NT2/D1 (cell line): ENCODE measurements at places on chromosomes 4 and X.

DNA sequence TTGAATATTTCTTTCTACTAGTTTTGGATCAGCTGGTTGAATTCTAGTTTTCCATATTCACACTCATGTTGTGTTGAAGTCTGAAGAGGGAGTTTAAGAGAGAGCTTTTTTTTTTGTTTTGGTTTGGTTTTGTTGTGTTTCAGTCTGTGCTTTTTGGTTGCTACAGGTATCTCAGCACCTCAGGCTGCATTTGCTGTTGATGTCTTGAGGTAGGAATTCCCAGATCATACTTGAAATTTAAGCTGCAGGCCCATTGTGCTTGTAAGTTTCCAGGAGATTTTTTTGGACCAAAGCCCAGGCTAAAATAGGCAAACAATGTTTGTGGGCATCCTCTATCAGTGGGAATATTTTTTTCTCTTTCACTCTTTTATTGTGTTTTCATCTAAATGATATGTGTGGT lies 190.2 kb upstream of the AGA start:
- no peak for DNase-seq

GRCh38 chr4:2638730-2639129 lies 102.3 kb downstream of the FAM193A start:
- DNase-seq, result no peak

DNA sequence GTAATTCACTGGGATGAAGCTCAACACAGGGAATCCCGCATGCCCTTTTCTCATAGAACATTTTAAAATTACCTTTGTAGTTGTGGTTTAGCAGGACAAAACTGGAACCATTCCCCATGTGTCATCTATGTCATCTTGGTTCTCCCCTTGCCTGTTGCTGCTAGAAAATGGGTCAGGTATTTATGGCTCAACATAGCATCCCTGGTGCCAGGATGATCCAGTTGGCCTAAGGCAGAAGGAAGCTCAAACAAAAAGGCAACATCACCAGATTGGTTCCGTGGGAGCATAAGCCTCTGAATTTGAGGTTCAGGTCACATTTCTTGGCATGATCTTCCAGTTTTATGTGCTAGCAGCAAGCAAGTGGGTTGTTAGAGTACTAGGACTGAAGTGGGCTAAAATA lies 552.6 kb upstream of the BOD1L1 start:
- no peak for DNase-seq

DNA sequence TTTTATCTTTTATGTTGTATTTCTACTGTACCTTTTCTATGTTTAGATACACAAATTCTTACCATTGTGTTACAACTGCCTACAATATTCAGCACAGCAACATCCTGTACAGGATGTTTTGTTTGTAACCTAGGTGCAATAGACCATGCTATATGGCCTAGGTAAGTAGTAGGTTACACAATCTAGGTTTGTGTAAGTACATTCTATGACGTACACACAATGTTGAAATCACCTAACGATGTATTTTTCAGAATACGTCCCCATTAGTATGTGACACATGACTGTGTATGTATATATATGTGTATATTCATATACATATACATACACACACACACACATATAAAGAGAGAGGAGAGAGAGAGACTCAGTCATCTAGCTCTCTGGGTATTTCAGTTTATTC lies 103.5 kb downstream of the CLNK start:
- DNase-seq, result no peak

DNA sequence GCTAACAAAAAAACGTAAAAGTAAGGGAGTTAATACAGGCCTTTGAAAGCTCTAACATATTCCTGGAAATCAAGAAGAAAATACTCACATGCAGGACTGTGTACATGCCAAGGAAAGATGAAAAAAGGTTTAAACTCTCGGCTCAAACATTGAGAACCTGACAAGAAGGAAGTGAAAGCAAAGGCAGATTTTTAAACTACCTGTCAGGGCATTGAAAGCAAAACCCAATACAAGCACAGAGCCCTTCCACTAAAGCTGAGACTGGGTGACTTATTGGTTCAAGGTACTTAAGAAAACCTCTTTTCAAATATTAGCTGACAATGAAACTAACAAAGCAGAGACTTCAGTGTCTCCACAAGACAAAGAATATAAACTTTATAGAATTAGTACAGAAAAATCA lies 313.0 kb upstream of the GRID2 start:
- no peak for DNase-seq

GRCh38 chrX:79559290-79559689 lies 192.2 kb upstream of the ITM2A start:
- no peak for DNase-seq

- no peak for DNase-seq
Measured at GRCh38 chr4:2698951-2699505, 57.1 kb downstream of the TNIP2 start.

GRCh38 chr4:25694466-25694865 lies 38.8 kb downstream of the SLC34A2 start:
- DNase-seq, result no peak

DNA sequence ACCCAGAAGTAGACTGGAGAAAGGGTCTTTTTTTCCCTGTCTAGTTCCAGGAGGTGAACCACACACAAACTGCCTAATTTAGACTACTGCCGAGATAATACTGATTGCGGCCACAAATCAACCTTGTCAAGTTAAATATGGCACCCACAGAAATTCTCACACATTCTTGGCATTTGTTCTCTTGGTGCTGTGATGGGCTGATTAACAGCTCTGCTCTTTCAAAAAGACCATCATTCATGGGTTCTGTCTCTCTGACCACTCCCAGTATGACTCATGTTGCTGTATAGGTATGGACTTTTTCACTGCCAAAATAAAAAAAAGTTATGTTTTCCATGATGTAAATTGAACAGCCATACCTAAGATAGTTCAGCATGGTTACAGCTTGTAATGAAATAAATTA lies 1003.5 kb upstream of the LCORL start:
- DNase-seq, result no peak

DNA sequence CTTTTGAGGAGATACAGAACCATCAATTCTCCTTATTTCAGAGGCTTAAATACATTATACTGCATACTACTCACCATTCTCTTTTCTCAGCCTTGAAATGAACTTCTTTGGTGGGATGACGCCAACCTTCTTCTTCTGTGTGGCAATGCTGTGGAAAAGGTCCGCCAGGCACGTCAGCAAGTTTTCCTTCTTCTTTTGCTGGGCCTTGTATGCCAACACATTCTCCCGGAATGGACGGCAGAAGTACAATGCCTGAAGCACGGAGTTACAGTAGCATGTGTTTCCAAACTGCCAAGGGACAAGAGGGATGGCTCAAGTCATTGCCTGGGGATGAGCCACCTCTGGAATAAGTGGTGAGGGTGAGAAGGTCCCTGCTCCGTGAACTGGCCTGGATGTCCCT lies 31.2 kb downstream of the USP46 start:
- DNase-seq, result no peak

GRCh38 chrX:113962343-113962742 lies 621.5 kb upstream of the HTR2C start:
- DNase-seq, result no peak

DNA sequence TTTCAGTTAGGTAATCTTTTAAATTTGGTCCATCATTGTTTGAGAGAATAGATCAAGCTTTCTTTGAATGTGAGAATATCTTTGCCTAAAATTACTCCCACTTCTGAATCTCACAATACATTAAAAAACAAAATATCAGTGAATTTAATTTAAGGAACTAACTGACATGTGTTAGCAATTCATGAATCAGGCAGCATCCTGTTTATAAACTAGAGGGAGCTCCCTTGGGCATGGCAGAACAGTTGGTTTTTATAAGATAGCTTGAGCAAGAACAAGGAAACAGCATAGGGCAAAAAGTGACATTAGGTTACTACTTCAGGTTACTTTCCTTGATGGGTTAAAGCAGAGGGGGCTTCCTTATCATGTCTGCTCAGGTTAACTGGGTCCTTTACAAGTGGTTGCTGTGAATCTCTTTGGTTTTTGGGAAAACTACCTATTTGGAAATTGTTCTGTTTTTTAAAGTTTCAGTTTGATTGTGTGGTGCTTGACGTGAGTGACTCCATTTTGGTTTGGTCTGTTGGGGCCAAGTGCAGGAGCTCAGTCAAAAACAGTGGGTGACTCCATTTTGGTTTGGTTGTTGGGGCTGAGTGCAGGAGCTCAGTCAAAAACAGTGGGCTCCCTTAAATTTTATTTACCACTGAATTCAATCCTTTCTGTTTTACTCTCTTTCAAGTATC lies 68.0 kb downstream of the PPEF2 start:
- no peak for DNase-seq

GRCh38 chr4:13368217-13368616 lies 115.9 kb downstream of the RAB28 start:
- DNase-seq, result no peak

- no peak for DNase-seq
Measured at GRCh38 chr4:184860018-184860779, 34.4 kb upstream of the ACSL1 start.

GRCh38 chr4:143234153-143234552 lies 49.4 kb downstream of the USP38 start:
- no peak for DNase-seq

DNA sequence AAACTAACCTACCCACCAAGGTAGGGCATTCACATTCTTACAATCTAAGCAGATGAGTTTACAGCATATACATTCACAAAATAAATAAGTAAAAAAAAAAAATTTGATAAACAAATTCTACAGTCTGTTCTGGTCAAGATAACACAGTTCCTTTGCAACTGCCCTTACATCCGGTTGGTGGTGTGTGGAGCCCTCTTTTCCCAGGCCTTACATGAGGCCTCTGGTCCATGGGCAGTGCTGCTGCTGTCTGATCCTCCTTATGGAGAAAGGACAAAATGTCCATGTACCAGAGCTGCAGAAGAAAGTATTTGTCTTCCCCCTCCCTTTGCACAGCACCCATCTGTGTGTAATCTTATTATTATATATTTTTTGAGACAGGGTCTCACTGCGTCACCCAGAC lies 2.2 kb upstream of the SEPTIN11 start:
- no peak for DNase-seq

DNA sequence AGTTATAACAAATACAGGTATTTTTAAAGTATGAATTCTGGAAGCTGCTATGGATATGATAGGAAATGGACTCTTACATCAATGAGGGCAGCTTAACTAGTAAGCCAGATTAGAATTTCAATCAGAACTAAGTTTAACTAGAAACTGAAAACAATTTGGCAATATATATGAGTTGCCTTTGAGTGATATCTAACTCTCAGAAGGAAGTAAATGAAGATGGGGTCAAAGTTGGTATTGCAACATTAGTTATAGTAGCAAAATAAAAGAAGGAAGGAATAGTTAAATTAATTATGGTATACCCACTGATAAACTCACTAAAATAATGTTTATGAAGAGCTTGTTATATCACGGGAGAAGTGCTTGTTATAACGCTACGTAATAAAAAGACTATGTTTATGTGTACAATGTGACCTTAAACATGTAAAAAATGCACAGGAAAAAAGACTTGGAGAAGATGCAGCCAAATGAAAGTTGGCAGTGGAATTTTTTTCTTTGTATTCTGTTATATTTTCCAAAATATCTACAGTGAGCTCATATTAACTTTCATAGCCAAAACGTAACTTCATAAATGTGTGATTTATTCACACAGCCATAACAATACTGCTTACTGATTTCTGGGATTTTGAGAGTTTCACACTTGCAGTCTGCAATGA lies 34.5 kb downstream of the PHKA2 start:
- no peak for DNase-seq

- DNase-seq, result no peak
Measured at GRCh38 chr4:101222156-101222845, 125.0 kb downstream of the PPP3CA start.

DNA sequence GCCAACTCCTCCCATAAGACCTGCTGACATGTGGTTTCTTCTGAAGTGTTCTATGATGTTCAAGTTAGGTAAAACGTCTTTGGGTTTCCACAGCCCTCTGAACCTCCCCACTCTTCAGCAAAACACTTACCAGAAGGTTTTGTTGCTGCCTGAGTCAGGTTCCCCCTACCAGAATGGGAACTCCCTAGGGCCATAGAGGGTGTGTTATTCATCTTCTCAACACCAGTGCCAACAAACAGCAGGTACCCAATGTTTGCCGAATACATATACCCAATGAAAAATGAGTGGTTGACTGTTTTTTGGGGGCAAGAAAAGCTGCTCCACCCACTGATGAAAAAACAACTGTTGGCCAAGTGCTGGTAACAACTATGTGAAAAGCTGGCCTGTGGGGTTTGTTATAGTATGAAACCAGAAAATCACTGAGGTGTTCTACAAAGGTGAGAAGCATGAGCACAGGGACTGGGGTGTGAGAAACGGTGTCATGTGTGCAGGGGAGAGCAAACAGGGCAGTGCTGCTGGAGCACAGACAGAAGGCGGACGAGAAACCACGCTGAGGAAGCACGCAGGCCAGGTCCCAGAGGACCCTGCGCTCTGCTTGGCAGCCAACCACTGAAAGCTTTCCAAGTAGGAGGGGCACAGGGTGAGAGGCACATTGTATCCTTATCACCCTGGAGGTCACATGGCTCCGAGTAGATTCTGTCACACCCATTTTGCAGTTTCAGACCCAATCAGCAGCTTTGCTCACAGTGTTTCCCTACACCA lies 28.8 kb downstream of the ATP8A1 start:
- no peak for DNase-seq

DNA sequence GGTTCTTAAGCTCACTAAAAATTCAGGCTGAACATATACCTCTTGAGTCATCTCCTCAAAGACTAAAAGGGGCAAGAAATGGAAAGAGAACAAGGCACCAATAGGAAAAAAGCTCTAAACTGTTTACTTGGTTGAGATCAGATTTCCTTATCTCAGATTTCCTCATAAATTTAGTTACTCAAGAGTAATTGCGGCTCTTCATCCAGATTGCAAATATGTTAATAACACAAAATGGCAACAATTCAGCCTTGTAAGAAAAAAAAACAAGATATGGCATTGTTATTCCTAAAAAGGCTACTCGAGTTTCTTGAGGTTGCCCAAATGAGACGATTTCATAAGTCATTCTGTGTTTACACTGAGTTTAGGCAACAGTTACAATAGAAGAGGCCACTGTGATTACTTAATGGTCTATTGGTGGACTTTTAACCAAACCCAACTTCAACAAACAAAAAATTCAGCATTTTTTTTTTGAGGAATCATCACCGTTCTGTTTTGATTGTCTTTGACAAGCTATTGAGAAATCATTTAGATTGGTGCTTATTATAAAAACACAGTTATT lies 97.9 kb upstream of the PDHA1 start:
- DNase-seq, result no peak

DNA sequence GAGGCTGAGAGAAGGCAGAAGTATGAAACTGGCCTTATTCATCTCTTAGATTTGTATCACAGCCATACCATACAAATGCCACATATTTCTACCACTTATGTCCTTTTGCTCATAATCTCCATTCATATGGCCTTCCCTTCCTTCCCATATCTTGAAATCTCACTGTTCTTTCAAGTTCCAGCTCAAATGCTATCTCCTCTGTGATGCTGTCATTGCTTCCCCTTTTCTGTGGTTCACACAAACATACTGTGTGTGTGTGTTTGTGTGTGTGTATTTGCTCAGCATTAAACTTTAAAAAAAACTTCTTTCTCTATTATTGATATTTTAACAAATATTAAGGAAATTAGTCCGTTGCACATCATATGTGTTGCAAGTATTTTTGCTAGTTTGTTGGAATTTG lies 26.7 kb downstream of the PHKA1 start:
- no peak for DNase-seq

- DNase-seq, result no peak
Measured at GRCh38 chr4:53505947-53506346, 85.3 kb downstream of the LNX1 start.

- no peak for DNase-seq
Measured at GRCh38 chr4:83561381-83561780, 25.5 kb downstream of the GPAT3 start.
